ENCODE measurements at places on chromosomes 7 and 10.

DNA sequence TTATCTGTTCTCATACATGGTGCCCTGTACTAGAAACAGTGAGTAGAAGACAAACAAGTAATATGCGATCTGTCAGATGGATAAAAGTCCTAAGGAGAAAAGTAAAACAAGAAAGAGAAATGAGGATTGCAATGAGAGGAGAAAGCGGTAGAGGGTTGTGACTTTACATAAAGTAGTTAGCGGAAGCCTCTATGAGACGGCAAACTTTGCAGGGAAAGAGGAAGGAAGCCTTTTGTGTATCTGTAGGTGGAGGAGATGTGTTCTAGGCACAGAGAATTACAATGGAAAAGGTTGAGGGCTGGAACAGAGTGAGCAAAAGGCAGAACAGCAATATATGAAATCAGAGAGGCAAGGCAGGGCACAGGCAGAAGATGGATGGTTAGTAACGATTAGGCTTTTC lies 150.4 kb upstream of the SEMA3E start:
- no peak for DNase-seq

DNA sequence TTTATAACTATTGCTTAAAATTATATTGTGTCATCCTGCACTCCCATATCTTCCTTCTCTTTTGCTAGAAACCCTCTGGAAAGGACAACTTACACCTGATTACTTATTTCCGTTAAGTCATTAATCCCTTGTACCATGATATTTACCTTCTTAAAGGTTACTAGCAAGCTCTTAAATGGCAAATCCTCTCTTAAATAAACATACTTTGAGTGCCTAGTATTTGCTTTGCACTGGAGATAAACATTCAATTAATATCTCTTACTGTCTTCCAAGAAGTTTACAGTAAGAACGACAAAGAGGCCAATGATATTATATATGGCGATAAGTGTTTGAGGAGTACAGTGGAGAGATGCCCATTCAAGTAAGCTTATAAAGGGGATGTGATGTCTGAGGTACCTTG lies 278.3 kb downstream of the HGF start:
- no peak for DNase-seq

- no peak for DNase-seq
These were observed 105.1 kb upstream of the ADCY1 start for GRCh38 chr7:45469103-45469502.

DNA sequence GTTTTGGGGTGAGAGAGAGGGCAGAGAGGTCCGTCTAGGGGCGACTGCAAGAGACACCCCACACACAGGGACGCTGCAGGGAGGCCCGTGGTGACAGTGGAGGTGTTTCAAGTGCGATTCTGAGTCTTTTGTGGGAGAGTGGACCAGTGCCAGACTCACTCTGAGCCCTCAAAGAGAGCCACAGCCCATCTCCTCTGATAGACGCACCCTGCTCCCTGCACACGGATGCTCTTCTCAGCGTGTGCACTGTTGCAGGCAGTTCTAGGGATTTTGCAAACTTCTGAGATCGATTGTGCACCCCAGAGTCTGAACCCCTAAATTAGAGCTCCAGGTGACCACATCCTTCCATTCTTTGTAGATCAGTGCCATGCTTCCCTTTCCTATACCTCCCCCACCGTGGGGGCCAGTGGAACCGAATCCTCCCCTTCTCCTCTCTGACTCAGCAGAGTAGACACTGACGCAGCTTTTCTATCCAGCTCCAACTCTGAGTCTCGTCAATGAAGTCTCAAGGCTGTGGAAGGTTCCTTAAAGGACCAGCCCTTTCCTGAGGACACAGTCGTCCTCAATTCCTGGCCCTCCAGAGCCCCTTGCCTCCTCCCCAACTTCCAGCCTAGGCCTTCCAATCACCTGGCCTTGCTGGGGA lies 83.8 kb downstream of the TMEM130 start:
- DNase-seq = no peak
